ENCODE measurements at places on chromosomes 16 and 17. TPM values are rescaled to one million over a fixed set of nuclear protein-coding genes. Genes with fewer than 3 reads are reported as not detected.

- no peak for DNase-seq
Measured at GRCh38 chr17:46887717-46888116, 35.2 kb upstream of the GOSR2 start.

GRCh38 chr16:20905576-20905975 lies 5.0 kb downstream of the LYRM1 start:
- DNase-seq: no peak

GRCh38 chr16:85412911-85413520 lies 200.1 kb upstream of the GSE1 start:
- DNase-seq: no peak

GRCh38 chr16:75761108-75761507 lies 34.8 kb upstream of the CPHXL start:
- DNase-seq: no peak

DNA sequence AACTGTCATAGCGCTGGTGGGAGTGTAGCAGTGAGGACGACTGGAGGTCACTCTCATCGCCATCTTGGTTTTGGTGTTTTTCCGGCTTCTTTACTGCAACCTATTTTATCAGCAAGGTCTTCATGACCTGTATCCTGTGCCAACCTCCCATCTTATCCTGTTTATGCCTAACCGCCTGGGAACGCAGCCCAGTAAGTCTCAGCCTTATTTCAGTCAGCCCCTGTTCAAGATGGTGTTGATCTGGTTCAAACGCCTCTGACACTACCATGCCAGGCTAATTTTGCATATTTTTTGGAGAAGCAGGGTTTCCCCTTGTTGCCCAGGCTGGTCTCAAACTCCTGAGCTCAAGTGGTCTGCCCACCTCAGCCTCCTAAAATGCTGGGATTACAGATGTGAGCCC lies 179.8 kb upstream of the HSBP1 start:
- no peak for DNase-seq

Gene PPP1R27
- not detected for polyA plus RNA-seq

Gene NOL3
- polyA plus RNA-seq: 4.2 TPM

Gene TBC1D3
- 3.5 TPM for polyA plus RNA-seq

Gene SULT1A2
- polyA plus RNA-seq: 2.6 TPM

Measured in right renal cortex interstitium (tissue), 3 donors.